Stimulated activated CD8-positive, alpha-beta memory T cell treated with anti-CD3 and anti-CD28 coated beads, Interleukin-2, amount 100 ng/mL, for 48 hours (primary cell): ENCODE measurements at places on chromosomes 2 and 18.

DNA sequence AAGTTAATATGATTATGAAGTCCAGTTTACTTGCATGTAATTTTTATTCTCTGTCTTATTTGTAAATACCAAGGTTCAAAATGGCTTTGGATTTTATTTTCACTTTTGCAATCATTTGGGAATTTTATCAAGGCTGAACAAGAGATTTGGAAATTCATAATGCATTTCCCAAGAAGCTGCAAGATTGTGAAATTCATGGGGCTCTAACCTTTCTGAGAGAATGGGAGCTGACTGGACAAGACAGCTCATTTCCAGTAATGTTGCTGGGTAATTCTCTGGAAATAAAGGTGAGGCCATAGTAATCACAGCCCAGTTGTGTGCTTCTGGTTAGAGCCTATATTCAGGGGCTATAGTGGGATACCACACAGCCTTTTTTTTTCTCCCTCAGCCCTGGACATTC is 21.5 kb upstream of the NABP1 start:
- DNase-seq = no peak

- no peak for DNase-seq
These were observed 311.8 kb upstream of the MMADHC start for GRCh38 chr2:149899390-149899789.

GRCh38 chr2:1556776-1557466 is 143.7 kb downstream of the TPO start:
- DNase-seq = no peak

- no peak for DNase-seq
These were observed 22.1 kb downstream of the SRD5A2 start for GRCh38 chr2:31558401-31559295.

DNA sequence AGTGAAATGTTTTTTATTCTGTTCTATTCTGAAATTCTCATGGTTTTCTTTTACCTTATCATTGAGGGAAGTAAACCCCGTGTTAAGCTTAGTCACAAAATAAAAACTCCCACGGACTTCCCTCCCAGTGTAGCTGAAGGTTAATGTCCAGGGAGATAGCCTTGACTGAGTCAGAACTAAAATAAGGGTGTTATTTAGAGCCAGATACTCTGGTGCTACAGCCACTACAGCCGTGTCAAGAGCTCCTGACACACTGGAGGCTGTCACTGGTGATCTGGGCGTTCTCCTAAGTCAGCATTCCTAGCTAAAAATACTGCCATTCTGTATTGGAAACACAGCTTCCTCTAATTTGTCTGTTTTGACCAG is 82.0 kb upstream of the RANBP2 start:
- DNase-seq = no peak

- DNase-seq = no peak
These were observed 101.5 kb upstream of the DSEL start for GRCh38 chr18:67618061-67618460.

- no peak for DNase-seq
These were observed 98.5 kb upstream of the LRRTM1 start for GRCh38 chr2:80403081-80403480.

DNA sequence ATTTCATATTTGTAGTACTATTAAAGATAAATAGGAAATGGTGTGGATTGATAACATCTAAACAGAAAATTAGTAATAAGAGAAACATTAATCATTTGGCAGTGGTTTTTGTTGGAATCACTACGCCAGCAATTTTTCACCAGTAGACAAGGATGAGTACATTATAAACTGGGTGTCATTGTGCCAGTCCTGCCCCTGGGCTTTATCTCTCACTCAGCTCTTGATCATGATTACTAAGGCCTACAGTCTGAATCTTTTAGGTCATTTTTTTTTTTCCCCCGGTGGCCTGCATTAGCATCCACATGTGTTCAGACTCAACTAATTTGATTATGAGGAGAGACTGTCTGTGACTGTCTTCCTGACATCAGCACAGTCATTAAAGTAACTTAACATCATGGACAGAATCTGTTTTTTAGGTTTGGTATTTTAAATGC is 16.2 kb downstream of the GULP1 start:
- DNase-seq = no peak

- DNase-seq = no peak
These were observed 41.0 kb upstream of the GPR17 start for GRCh38 chr2:127604986-127605385.

GRCh38 chr2:121257480-121257840 is 27.5 kb downstream of the TFCP2L1 start:
- DNase-seq = no peak

GRCh38 chr2:43469094-43469493 is 126.7 kb downstream of the THADA start:
- no peak for DNase-seq

GRCh38 chr2:181672255-181673008 is 7.9 kb downstream of the NEUROD1 start:
- DNase-seq = no peak

- DNase-seq = no peak
These were observed 79.6 kb upstream of the SPOPL start for GRCh38 chr2:138421971-138422335.

DNA sequence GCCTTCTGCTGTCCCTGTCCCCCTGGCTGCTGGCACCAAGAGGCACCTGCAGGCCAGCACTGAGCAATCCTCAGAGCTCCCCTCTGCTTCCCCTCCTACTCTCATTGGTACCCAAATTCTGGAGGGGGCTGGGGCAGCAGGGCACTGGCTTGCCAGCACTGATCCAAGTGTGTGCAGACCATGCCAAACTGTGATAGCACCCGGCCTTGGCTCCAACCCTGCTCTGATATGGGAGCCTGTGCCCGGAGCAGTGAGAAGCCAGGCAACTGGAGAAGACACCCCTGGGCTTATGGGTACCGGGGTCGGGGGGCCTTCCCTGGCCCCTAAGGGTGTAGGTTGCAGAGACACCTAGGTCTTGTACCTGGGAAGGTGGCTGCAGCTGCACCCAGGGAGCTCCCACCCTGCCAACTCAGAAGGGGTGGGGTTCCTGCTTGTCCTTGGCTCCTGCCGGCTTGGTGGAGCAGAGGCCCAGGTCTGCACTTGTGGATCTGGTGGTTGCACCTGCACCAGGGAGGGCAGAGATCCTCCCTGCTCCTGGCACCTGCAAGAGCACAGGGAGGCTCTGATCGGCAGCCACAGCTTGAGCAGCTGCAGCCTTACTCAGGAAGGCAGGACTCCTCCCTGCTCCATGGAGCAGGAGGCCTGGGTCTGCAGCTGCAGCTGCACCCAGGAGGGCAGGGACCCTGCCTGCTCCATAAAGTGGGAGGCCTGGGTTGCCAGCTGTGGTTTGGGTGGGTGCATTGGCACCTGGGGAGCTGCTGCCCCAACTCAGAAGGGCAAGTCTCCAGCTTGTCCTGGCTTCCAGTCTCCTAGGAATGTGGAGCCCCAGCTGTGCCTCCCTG is 96.3 kb downstream of the BCL2L11 start:
- no peak for DNase-seq

GRCh38 chr2:123262856-123263255 is 762.2 kb upstream of the CNTNAP5 start:
- no peak for DNase-seq

DNA sequence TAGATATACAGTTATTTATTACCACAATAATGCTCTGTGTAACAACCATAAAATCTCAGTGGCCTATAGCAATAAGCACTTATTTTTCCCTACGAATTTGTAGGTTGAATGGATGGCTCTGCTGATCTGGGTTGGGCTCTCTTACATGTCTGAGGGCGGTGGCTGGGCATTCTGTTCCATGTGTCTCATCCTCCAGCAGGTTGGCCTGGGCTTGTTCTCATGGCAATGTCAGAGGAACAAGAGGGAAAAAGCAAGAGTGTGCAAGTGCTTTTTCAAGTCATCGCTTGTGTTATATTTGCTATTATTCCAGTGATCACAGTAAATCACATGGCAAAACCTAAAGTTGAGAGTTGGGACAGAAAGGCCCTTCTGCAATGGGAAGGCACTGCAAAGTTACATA is 30.4 kb upstream of the MYO3B start:
- no peak for DNase-seq

DNA sequence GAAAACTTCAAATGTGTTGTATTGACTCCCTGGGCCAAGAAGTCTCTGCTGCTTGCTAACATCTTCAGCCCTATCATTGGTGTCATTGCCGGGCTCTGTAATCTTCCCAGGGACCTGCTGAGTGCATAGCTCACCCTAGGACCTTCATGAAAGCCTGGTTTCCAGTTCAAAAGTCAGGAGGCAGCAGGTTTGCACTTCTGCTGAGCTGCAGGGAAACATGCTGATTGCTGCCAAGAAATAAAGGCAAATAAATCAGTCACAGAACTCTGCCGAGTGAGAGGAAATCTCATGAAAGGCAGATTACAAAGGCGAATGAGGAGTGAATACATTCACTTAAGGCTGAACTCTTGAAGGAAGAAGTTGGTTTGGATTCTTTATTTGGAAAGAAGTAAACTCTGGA is 1947.6 kb upstream of the CELF4 start:
- no peak for DNase-seq

DNA sequence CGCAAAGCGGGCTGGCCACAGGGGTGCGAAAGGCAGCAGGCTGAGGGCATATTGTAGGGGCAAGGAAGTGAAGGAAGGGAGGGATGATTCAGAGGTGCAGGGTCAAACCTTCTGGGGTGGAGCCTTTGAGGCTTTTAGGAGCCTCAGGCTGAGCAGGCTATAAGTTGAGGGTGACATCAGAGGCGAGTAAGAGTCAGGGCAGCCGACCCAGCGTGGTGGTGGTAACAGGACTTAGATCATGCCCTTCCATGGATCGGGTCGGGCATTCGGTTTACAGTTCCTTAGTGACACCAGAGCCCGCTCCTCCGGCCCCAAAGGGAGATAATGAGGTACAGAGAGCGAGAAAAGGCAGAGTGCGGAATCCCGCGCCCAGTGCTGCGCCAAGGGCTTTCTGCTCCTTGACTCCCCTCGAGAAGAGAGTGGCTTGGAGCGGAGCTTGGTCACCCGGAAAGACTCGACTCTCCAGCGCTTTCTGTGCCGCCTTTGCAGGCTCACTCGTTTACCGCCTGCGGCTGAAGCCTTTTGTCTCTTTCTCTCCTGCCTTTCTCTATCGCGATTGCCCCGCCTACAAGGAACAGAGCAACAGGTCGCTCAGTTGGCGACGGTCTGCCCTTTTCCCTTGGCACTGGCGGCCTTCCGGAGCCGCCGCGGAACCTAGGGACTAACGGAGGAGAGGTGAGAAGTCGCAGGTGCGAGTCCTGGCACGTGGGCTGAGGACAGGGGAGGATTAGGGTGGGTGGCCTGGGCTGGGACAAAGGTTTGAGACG is 720 bp downstream of the LBX2 start:
- DNase-seq = no peak

DNA sequence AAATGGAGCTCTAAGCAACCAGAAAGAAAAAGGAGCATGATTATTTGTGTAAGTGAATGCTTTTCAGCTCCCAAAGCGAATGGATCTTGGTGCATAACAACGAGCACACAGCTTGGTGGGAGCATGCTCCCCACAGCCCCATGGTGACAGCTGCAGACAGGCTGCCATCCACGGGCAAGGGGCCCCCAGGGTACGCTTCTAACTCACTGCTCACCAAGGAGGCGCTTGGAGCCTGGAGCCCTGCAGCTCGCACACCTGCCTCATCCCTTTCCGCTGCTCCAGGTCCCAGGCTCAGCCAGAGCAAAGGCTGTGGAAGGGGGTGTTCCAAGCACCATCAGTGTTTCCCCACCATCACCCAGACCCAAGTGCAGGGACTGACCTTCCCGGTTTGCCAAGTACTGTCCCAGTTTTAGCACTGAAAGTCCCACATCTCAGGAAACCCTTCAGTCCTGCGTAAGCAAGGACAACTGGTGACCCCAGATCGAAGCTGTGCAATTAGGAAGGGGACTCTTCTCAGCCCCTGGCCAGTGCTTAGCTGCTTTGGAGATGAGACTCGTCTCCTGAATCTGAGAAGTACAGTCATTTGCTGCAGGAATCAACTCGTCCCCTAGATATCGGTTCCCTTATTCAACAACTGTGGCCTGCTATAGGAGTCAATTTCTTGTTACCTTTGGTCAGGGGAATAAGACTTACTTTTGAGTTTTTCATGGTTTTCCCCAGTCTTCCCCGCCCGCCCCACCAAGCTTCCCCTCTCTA is 50.0 kb upstream of the ATG16L1 start:
- DNase-seq = no peak

DNA sequence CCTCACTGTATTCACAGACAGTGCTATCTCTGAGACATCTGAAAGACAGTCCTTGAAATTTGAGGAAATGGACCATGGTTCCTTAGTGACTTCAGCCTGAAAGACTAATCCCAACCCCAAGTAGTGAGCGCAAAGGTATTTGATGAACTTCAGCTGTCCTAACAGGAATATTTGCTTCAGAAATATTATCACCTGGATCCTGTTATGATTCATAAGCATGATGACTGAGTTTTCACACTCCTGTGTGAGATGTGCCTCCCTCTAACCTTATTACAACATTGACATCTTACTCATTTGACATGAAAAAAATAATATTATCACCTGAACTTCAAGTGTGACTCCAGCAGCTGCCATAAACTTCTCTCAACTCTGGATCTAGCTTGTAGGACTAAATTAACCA is 11.6 kb upstream of the MRPL19 start:
- DNase-seq = no peak

GRCh38 chr2:237512774-237513466 is 25.9 kb downstream of the MLPH start:
- DNase-seq = peak; percentile 69

DNA sequence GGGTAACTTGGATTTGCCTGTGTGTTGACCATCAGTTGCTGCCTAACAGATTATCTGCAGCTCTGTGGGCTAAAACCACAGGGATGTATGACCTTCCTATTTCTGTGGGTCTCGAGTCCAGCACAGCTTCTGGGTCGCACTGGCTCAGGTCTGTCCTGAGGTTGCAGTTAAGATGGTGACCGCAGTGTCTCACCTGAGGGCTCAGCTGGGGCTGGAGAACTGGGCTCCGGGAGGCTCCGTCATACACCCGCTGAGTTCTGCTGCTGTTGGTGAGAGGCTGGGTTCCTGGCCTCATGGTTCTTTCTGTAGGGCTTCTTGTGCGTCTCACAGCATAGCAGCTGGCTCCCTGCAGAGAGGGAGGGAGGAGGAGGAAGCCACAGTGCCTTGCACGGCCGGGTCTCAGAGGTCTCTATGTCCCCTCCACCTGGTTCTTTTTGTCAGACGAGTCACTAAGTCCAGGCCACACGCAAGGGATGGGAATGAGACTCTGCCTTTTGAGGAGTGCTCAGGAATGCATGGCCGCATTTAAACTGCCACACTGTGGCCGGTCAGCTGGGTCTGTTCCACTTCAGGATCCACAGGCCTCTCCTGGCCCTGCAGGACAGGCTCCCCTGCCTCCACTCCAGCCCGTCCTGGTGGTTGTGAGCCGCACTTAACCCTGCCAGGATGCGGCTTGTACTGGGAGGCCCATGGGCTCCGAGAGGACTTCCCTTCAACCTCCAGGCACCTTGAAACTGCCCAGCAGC is 67.2 kb downstream of the ADI1 start:
- no peak for DNase-seq

DNA sequence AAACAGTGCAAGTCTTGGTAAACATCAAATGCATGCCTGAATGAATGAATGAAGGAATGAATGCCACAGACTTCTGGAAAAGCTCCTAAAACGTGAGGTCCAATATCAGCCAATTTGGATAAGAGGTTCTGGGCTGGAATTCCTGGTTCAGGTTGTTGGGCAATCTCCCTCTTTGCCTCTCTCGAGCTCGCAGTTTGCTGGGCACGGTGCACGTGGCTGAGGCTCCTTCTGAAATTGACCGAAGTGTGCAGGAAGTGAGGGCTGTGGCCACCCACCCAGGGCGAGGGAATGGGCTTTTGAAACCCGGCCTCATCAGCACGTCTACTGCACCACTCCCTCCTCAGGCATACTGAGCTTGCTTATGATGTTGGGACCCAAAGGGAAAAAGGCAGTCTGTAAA is 288.8 kb upstream of the HS6ST1 start:
- DNase-seq = no peak
